ENCODE measurements at places on chromosomes 6 and 20.

DNA sequence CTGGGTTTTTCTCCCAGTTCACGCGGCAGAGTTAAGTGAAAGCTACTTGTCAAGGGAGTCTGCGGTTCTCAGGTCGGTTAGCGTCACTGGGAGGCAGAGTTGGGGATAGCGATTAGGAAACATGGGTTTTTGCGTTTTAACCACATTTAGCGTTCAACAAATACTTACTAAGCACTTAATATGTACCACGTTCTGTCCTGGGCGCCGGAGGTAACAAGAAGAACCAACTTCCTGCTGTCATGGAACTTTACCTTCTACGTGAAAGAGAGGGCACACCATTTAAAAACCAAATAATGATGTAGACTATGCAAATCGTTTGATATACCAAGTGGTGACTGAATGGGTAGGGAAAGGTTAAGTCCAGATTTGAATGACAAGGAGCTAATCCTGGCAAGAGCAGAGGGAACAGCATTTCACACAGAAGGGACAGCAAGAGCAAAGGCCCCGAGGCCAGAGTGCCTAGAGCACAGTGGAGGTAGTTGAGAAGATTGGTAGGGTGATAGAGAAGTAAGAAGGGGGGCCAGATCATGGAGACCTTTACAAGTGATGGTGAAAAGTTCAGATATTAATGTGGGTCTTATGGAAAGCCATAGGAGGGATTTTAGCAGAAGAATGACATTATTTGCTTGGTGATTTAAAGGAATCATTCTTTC is 744 bp downstream of the RIOK1 start:
- DNase-seq: no peak

- DNase-seq: no peak
Observed at GRCh38 chr6:57248311-57248895, 26.3 kb upstream of the RAB23 start.

- no peak for DNase-seq
Observed at GRCh38 chr20:61186771-61187472, 65.1 kb upstream of the CDH4 start.

- DNase-seq: peak; percentile 93
Observed at GRCh38 chr6:71333697-71334096, 45.1 kb downstream of the OGFRL1 start.

- no peak for DNase-seq
Observed at GRCh38 chr6:129534926-129535325, 175.1 kb downstream of the ARHGAP18 start.

DNA sequence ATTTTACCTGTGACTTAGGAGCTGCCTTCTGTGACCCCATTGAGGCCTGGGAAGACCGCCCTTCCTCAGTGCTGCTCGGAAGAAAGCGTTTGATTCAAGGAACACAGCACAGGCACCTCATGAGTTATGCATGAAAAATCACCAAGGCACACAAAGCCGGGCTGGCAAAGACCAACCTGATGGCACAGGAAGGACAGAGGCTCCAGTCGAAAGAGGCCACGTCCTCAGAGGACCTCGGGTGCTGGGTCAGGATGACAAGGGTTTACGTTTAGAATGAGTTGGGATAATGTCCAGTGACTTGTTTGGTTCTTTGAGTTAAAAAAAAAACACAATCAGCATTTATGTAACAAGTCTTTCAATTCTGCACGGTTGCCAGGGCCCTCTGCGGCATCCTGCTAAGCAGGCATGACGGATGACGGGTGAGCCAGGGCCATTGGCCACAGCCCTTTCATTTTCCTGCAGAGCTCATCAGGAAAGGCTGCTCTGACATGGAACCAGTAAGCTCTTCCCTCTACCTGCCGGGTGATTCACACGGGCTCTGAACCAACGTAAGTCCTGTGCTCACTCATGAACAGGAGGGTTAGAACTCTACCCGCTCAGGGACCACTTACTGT is 112.8 kb downstream of the DACT2 start:
- peak; percentile 91 for DNase-seq

GRCh38 chr6:82597201-82597600 is 233.6 kb downstream of the TPBG start:
- DNase-seq: no peak

DNA sequence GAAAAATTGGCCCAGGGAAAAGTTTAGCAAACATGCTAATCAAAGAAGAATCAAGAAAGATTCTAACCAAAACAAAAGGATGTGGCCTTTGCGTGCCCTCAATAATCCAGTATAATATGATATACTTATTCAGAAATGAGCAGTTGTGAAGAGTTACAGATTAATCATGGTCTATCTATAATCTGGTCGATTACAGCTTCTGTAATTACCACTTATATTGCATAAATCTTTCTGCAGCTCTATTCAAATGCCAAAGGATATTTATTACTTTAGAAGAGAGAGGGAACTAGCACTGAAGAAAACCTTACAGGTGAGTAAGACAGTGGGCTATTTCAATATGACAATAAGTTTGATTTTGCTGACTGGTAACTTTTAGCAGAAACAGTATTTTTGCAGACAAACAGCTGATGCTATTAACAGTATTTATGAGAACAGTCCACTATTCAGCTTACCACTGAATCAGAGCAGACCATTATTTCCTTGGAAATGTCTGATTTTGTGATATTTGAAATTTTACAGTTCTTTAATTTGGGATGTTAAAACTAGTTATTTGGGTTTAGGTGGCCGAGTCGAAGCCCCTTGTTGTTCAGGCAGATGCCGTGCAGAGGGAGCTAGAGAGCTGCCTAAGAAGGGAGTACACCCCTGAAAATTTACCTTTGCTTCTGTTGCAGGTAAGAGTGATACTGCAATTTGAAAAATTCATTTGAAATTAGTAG is 92.2 kb downstream of the CEP57L1 start:
- DNase-seq: peak; percentile 50

DNA sequence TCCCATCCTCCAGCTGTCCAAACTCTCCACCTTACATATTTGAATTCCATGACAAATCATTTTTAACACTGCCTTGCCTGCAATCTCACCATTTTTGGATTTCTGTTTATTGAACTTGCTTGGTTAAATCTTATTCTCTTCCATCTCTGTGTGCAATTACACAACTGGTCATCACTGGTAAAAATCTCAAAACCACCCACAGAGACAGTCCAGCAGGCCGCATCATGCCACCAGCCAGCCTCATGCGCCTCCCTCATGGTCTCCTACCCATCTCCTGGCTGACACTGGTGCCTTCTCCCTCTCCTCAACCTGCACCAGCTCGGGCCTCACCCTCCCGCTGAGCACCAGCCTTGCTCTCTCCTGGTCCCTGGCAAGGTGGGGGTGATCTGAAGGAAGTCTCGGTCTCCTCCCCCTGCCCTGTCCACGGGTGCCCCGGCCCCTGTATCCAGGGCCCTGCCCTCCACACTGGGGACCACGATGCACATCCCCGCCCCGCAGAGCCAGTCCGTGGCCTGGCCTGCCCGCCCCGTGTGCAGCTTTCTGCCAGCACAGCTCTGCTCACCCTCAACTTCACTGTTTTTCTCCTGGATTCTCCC is 92.0 kb downstream of the THBS2 start:
- no peak for DNase-seq

GRCh38 chr6:106324726-106325335 is 729 bp downstream of the ATG5 start:
- no peak for DNase-seq

DNA sequence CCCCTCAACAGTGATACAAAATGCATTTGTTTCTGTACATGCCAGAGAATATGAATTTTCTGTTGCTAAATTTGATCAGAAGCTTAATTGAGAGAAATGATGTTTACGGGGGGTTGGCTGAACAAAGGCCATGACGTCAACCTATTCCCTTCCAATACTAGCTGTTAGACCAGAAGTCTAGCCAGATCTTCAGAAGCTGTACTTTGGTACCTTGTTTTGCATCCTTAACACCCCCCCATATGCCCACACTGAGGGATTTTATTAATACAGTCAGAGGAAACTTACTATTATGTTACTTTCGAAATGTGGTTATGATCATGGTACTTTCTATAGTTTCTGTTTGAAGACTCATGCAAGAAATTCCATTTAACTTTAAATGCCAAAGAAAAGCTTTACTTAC is 3.1 kb downstream of the NCOA7 start:
- no peak for DNase-seq

DNA sequence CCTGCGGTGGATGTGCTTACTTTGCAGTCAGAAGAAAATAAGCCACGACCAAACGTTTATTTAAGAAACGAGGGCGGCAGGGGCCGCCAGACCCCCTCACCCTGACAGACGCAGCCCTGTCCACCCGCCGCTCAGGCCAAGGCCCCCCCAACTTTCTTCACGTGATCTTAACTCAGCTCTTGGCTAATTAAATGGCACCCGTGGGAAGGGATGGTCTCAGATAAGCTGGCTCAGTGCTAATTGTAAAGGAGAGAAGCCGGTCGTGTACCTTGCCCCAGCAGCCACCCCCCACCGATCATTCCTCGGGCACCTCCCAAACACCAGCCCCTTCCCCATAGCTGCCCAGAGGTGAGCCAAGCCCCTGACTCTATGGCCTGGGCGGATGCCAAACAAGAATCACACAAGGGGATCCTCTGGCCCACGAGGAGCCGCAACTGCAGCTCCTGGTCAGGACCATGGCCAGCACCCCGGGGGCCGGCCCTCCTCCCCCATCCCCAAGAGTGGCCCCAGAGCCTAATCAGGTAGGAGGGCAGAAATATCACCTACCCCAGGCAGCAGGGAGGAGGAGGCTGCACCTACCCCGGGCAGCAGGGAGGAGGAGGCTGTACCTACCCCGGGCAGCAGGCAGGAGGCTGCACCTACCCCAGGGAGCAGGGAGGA is 11.2 kb downstream of the KCNQ2 start:
- peak; percentile 10 for DNase-seq

- DNase-seq: no peak
Observed at GRCh38 chr20:24819331-24819965, 129.6 kb upstream of the CST7 start.

DNA sequence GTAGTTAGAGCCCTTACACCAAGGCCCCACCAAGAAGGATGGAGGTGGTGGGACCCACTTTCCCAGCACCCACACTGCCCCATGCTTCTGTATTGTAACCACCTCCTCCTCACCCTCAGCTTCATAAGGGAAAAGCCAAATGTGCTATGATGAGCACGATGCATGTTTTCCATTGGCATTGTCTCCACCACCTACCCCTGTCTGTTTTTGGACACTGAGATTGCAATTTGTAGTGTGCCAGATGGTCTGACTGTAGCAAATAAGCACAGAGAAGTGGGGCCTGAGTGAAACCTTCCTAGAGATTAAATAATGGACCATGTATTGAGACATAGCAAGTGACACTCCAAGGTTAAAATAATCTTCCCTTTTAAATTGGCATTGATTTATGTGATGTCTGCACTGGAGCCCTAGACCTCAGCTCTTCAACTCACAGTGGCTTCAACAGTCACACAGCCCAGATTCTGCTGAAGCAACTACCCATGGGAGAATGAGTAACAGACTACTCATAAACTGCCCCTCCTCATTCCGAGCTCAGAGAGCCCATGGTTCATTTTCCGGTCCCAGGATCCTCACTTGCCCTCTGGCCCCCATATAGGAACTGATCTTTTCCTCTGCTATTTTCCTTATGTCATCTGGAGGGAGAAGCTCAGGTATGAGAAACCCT is 177.9 kb downstream of the COL9A1 start:
- DNase-seq: peak; percentile 85

- peak; percentile 52 for DNase-seq
Observed at GRCh38 chr6:129872586-129872985, 11.5 kb upstream of the TMEM244 start.

GRCh38 chr20:21725892-21726291 is 20.4 kb downstream of the PAX1 start:
- no peak for DNase-seq

DNA sequence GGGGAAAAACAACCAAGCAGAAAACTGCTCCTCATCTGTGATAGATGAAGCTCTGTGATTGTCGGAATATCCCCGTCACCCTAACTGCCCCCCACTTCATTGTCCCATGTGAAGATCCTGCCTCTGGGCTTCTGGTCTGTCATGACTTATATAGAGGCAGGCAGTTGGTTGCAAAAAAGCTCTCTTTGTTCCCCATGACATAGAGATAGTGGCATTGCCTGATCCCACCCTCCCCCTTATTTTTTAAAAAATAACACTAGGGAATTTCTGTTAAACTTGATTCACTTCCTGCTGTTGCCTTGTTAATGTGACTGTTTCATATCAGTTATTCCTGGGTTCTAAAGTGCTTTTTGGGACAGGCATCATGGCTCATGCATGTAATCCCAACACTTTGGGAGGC is 203.1 kb downstream of the JARID2 start:
- DNase-seq: no peak

DNA sequence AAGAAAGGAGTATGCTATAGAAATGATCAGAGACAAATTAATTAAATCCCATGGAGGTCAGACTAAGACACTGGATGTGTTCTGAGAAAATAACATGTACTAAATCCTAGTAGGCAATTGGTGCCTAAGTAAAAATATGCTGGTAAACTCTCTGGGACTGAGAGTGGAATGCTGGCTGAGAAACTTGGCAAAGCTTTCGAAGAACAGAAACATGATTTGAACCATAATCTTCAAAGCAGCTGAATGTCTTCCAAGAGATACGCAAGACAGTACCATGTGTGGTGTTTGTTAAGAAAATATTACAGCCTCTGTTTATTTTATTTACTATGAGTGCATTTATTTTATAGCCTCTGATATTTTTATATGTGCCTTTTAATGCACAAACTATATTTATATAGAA is 55.2 kb downstream of the EFHC1 start:
- DNase-seq: no peak

DNA sequence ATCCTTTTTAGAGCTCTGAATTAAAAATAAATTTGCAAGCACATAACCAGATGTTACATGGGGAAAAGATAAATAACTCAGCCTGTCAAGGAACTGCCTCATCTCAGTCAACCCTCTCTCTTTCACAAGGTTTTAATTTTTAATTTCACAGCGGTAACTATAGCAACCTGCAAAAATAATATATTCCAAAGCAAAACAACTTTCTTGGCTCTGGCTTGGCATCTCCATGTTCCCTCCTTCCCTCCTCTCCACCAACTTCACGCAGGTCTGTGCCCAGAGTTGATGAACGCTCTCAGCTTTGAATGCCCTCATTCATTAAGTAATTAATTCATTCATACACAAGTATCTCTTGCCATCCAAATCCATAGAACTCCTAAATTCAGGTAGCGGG is 32.5 kb upstream of the SIRPA start:
- DNase-seq: no peak

DNA sequence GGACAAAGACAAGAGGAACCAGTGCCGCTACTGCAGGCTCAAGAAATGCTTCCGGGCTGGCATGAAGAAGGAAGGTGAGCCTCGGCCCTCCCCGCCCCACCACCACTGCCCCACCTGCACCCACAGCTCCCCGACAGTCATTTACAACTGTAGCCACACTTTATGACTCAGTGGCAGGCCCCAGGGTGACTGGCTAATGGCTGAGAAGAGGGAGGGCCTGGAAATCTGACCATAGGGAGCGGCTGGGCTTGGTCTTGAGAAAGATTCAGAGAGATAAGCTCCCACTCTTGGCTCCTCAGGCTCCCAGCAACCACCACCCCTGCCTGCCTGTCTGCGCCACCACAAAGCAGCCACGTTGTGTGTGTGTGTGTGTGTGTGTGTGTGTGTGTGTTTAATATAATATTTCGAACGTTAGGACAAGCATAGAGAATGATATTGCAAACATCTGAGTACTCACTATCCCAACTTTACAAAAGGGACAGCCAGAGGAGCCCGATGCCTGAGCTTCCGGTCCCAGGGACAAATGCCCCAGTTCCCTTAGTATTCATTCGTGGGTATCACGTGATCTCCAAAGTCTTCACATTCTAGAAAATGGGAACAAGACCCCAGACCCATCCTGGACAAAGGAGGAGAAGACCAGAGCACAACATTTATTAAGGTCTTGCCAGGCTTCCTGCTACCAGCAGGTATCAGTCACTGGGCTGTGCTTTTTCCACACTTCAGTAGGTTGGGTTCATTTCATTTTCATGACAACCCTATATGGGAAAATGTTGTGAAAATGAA is 52.1 kb downstream of the HNF4A start:
- peak; percentile 73 for DNase-seq

GRCh38 chr6:167588181-167588919 is 238.4 kb upstream of the AFDN start:
- no peak for DNase-seq

All from kidney tubule cell (primary cell).